ENCODE measurements at places on chromosomes 13 and 19. TPM values are rescaled to one million over a fixed set of nuclear protein-coding genes. Genes with fewer than 3 reads are reported as not detected.

Gene NCAN
- polyA plus RNA-seq, result 0.05 TPM

Gene CCNA1
- not detected for polyA plus RNA-seq

Gene ETV2
- polyA plus RNA-seq, result 0.07 TPM

Gene CLEC17A
- polyA plus RNA-seq, result not detected

Gene PSPN
- 0.69 TPM for polyA plus RNA-seq

Gene NUDT19
- polyA plus RNA-seq, result 3.1 TPM

Gene EFNA2
- polyA plus RNA-seq, result 6.0 TPM

Gene CCDC8
- not detected for polyA plus RNA-seq

Gene ZNF132
- not detected for polyA plus RNA-seq

Gene NLRP11
- not detected for polyA plus RNA-seq

Gene OSCAR
- polyA plus RNA-seq, result 2.8 TPM

Gene ELAVL3
- 0.03 TPM for polyA plus RNA-seq

Gene ZNF564
- 2.4 TPM for polyA plus RNA-seq

Gene PLA2G4C
- polyA plus RNA-seq, result 1.6 TPM

Gene PRDX2
- polyA plus RNA-seq, result 218 TPM

Gene MADCAM1
- polyA plus RNA-seq, result 0.29 TPM

Gene SRRM5
- polyA plus RNA-seq, result 0.16 TPM

Gene PAK4
- polyA plus RNA-seq, result 17.9 TPM

Gene DACH1
- polyA plus RNA-seq, result not detected

Gene CGB8
- not detected for polyA plus RNA-seq

Gene NALCN
- polyA plus RNA-seq, result not detected

Gene ZNF563
- 7.5 TPM for polyA plus RNA-seq

Gene BICRA
- 0.55 TPM for polyA plus RNA-seq

Measured in HepG2 (cell line).